ENCODE measurements at places on chromosomes 1 and 21.

DNA sequence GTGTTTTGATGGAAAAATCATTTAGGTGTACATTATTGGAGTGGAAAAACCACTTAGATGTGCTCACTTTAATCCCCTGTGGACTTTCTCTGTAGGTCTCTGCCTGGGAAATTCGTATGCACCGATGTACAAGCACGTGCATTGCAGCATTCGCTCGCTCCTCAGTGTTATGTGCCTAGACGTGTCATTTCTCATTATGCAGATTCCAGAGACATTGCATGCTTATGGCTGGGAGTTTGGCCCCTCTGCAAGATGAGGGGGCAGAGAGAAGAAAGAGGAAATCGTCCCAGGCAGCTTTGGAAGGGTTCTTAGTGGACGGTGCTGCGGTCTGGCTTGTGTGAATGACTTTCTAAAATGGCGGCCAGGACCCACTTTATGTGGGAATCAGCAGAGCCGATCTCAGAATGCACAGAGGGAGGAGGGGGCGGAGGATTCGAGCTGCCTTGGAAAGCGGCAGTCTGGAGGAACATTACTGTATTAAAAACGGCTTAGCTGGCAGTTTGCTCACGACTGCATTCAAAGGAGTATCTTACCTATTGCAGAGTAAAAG, 2.3 kb downstream of the SPEN start:
- peak; percentile 39 for DNase-seq

DNA sequence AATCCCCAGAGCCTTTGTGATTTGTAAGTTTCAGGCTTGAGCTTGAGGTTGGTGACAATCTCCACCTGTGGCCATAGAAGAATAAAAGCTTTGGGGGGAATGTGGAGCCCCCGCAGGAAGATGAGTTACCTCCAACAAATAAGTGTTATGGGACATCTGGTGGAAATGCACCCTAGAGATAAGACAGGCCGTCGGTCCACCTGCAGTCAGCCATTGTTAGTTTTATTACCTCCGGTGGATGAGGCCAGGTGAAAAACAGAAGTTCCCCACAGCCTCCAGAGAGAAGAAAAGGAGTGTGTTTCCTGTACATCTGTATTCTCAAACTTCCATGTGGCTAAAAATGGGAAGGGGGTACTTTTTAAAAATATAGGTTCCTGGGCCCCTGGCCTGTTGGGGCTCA, 137.4 kb downstream of the KAZN start:
- DNase-seq: no peak

DNA sequence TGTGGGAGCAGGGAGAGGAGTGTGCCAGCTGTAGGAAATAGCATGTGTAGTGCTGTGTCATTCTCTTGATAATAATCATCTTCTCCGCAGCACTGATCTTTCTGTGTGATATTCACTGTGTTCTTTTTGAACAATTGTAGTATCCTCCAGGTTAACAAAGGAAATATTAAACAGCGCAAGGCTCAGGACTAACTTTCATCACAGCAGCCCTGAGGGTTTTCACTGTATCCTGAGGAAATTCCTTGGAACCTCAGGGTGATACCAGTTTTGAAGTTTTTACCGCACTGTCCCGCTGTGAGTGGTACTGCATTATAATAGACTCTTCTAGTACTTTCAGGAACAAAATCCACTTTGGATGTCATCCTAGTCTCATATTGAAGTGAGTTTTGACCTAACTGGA, 228.4 kb upstream of the COA6 start:
- no peak for DNase-seq

GRCh38 chr1:237999426-238000052, 108.8 kb upstream of the ZP4 start:
- no peak for DNase-seq

- no peak for DNase-seq
Observed at GRCh38 chr1:89179343-89179742, 3.5 kb upstream of the GBP7 start.

- DNase-seq: no peak
Observed at GRCh38 chr1:166888373-166889111, 12.5 kb upstream of the TADA1 start.

DNA sequence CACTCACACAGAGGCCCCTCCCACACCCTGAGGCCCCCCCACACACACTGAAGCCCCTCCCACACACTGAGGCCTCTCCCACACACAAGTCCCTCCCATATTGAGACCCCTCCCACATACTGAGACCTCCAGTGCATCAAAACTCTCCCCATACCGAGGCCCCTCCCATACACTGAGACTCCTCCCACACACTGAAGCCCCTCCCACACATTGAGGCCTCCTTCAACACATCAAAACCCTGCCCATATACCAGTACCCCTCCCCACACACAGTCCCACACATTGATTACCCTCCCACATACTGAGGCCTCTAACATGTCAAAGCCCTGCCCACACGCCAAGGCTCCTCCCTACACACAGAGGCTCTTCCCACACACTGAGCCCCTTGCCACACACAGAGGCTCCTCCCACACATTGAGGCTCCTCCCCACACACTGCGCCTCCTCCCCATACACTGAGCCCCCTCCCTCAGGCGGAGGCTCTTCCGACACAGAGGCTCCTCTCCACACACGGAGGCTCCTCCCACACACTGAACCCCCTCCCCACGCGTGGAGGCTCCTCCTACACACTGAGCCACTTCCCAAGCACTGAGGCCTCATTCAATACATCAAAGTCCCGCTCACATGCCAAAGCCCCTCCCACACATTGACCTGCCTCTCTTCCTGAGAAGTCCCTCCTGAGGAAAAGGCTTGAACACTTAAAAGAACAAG, 392.3 kb downstream of the CAMTA1 start:
- no peak for DNase-seq
